Dermis microvascular lymphatic vessel endothelial cell (primary cell): ENCODE measurements at places on chromosomes 2 and 18. TPM values are rescaled to one million over a fixed set of nuclear protein-coding genes. Genes with fewer than 3 reads are reported as not detected.

Gene CFC1
- total RNA-seq, result not detected in 2 replicates

Gene KLHL29
- 2.2 and 5.1 TPM in 2 replicates for total RNA-seq

Gene SLC19A3
- total RNA-seq, result under 0.01 and 0.13 TPM in 2 replicates

Gene COL3A1
- total RNA-seq, result 1.4 TPM in 1 of 2 replicates, not detected in the other
